ENCODE measurements at places on chromosomes 11 and 22. TPM values are rescaled to one million over a fixed set of nuclear protein-coding genes. Genes with fewer than 3 reads are reported as not detected.

GRCh38 chr22:44245438-44245837 lies 64.7 kb downstream of the PARVG start:
- peaks cover 18% of the 10 kb centered on the region for H3K27me3 ChIP-seq
- no peaks in the 10 kb centered on the region for H3K36me3 ChIP-seq
- DNase-seq: peak; percentile 36
- H3K4me3 ChIP-seq: no peak overlapping the region

Gene KRTAP5-11
- total RNA-seq: not detected

- peaks cover 8% of the 10 kb centered on the region for H3K4me1 ChIP-seq
- peaks cover 7% of the 10 kb centered on the region for H3K27me3 ChIP-seq
- DNase-seq: no peak
- H3K4me3 ChIP-seq: no peak overlapping the region
- no peaks in the 10 kb centered on the region for H3K36me3 ChIP-seq
Observed at GRCh38 chr11:4700436-4700820, 2.8 kb upstream of the OR51E2 start.

Gene MMP13
- total RNA-seq: not detected

Gene PEX16
- 53.9 TPM for total RNA-seq

- peaks cover 7% of the 10 kb centered on the region for H3K36me3 ChIP-seq
- H3K4me1 ChIP-seq: peaks cover 1% of the 10 kb centered on the region
- no peak overlapping the region for H3K4me3 ChIP-seq
- H3K27me3 ChIP-seq: no peaks in the 10 kb centered on the region
- DNase-seq: no peak
Observed at GRCh38 chr11:85721191-85721590, 35.2 kb upstream of the CCDC89 start.

DNA sequence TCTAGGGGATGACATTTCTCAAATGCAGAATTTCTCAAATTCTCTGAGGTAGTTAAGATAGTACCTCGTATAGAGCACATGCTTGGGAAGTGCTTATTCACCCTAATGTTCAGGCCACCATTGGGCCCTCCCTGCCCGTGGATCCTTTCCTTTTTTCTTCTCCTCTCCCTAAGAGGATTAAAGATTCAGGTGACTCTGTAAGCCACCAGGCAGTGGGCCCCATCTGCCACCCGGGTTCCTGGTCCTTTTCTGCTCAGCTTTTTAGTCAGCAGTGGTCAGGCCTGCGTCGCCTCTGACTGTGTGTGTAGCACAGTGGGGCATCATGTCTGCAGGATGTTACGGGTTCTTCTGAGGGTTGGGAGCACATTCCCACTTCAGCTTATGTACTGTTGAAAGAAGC lies 7.2 kb downstream of the CEP164 start:
- peaks cover 3% of the 10 kb centered on the region for H3K4me1 ChIP-seq
- no peak for DNase-seq
- H3K4me3 ChIP-seq: no peak overlapping the region
- peaks cover 5% of the 10 kb centered on the region for H3K36me3 ChIP-seq

Gene F2
- total RNA-seq: not detected

GRCh38 chr11:8332196-8332595 lies 68.5 kb upstream of the LMO1 start:
- no peak overlapping the region for H3K4me3 ChIP-seq
- no peaks in the 10 kb centered on the region for H3K4me1 ChIP-seq
- H3K36me3 ChIP-seq: no peaks in the 10 kb centered on the region
- H3K27me3 ChIP-seq: no peaks in the 10 kb centered on the region
